CD4-positive, alpha-beta T cell treated with Interleukin-10 for 1 hour (primary cell): ENCODE measurements at places on chromosomes 1 and 21.

- DNase-seq = no peak
These were observed 25.1 kb upstream of the S100A11 start for GRCh38 chr1:152061952-152062351.

- DNase-seq = no peak
These were observed 488 bp downstream of the FAM78B start for GRCh38 chr1:166166329-166166697.

GRCh38 chr21:43206231-43207042, 37.6 kb downstream of the CRYAA start:
- DNase-seq = no peak

GRCh38 chr1:206005234-206005633, 2.0 kb upstream of the RAB7B start:
- DNase-seq = no peak

DNA sequence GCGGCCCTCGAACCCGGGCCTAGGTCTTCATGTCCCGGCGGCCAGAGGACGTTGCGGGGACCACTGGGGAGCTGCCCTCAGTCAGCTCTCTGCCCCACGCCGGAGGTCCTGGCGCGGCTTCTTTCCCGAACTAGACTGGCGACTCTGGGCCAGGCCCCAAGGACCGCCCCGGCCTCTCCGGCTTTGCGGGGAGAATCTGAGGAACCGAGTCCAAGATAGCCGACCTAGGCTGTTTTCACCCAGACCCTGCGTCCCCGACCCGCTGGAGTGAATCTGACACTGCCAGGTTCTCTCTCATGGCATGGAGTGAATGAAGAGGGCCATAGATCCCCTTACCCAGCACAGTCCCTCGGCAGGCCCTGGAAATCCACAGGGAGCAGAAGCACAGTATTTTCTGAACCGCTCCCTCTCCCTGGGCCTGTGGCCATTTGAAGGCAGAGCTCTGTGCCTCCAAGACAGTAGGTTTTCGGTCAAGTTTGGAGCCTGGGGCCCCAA, 9.9 kb upstream of the BARHL2 start:
- DNase-seq = no peak
